ENCODE measurements at places on chromosomes 11 and 22.

DNA sequence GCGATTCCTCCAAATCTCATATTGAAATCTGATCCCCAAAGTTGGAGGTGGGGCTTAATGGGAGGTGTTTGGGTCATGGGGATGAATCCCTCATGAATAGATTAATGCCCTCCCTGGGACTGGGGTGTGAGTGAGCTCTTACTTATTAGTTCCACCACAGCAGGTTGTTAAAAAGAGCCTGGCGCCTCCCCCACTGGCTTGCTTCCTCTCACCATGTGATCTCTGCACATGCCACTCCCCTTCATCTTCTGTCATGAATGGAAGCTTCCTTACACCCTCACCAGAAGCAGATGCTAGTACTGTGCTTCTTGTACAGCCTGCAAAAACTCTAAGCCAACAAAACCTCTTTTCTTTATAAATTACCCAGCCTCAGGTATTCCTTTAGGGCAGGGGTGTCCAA is 8.8 kb downstream of the RRAS2 start:
- DNase-seq = no peak

DNA sequence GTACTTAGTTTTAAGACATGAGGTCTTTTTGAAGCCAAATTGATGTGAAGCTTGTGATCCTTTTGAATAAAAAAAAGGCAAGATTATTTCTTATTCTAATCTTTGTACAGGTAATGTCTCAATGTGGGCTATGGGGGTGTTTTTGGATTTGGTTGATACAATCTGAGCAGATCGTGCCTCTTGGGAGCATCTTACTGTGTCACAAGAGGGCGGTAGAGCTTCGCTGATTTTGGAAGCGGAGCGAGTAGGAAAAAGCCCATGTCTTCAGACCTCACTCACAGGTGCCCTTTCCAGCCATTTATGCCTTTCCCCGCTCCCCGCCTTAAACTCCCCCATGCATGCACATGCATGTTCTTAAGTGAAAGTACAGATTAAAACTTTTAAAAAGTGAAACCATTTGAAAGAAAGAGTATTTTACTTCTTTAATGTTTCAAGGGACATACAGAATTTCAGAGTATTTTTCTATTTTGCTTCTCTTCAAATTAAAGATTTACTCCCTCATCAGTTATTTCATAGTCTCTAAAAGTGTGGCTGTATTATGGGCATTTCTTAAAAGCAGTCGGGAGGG is 18.8 kb downstream of the DDX25 start:
- DNase-seq = peak; percentile 45

GRCh38 chr11:3101921-3102640 is 44.9 kb upstream of the CARS1 start:
- no peak for DNase-seq

GRCh38 chr11:6813656-6814055 is 14.2 kb upstream of the OR6A2 start:
- DNase-seq = no peak
